ENCODE measurements at places on chromosomes 16 and 17. TPM values are rescaled to one million over a fixed set of nuclear protein-coding genes. Genes with fewer than 3 reads are reported as not detected.
A peak's percentile ranks its signal among the peaks of the same experiment; 100 is the strongest.

DNA sequence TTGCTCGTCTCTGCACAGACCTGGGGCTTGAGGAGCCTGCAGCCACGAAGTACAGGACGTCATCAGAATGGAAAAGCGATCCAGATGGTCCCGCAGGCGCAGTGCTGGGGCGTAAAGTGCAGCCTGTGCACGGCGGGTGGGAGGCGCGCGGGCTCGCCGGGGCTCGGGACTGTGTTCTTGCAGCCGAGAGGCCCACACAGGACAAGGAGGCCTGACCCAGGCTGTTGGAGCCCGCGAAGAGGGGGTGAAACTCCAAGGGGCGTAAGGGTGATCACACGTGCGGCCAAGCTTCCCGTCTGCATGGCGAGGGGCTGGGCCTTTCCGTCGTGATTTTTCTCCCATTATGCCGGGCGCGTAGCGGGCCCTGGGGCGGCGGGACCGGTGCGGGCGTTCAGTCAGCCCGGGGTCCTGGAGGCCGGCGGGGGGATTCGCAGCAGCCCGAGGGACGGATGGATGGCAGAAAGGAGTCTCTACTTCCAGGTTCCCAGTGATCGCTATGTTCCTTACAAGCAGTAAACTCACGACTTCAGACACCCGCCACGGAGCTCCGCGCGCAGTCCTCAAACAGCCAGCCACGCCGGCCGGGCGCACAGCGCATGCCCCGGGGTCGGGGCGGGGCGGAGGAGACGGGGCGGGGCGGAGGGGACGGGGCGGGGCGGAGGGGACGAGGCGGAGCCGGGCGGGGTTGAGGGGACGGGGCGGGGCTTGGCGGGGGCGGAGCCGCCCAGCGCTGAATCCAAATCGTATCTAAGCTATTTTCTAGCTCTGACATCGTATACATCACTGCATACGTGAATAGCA lies 141.0 kb upstream of the KCNJ18 start:
- DNase-seq = peak; percentile 52

- no peak for DNase-seq
These were observed 3.9 kb upstream of the SLC12A3 start for GRCh38 chr16:56861092-56861610.

DNA sequence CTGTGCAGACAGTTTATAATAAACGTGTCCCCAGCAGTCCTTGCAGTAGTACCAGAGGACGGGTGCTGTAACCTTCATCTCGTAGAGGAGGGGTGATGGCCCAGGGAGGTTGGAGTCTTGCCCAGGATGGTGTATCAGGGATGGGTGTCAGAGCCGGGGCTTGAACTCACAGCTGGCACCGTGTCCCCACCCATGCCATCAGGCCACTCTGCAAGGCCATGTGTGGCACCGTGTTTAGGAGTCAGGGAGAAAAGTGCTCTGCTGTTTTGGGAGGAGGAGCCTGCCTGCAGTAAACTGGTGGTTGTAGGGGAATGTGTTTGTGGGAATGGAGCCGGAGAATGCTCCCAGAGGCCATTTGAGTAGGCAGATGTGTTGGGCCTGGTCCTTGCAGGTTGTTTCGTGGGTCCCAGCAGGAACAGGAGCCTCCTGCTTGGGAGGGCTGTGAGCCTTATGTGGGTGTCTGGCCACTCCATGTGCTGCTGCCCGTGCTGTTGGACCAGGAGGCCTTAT lies 1.7 kb downstream of the ADORA2B start:
- DNase-seq = no peak

- DNase-seq = no peak
These were observed 11.7 kb upstream of the MAF start for GRCh38 chr16:79612207-79612606.

GRCh38 chr17:9259419-9259818 lies 238.1 kb downstream of the NTN1 start:
- no peak for DNase-seq

DNA sequence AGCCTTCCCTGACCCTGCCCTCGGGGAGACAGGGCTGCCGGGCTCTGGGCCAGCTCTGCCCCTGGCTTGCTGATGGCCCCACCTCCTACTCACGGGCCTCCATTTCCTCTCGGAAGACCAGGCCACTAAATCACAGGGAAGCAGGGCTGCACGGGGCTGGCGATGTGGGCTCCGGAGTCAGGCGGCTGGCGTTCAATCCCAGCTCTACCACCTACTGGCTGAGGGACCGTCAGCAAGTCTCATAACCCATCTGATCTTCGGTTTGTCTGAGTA lies 113.4 kb downstream of the AMFR start:
- DNase-seq = no peak

ST6GALNAC1 gene
- total RNA-seq = 5.3 TPM
